Left renal pelvis (tissue), 4 donors: ENCODE measurements at places on chromosomes 13 and 19. TPM values are rescaled to one million over a fixed set of nuclear protein-coding genes. Genes with fewer than 3 reads are reported as not detected.

GPC5 gene
- polyA plus RNA-seq = 2.9 TPM

WDR18 gene
- polyA plus RNA-seq = 55.7 TPM

CD37 gene
- 42.7 TPM for polyA plus RNA-seq

RASAL3 gene
- 0.64 TPM for polyA plus RNA-seq

NKPD1 gene
- 0.06 TPM for polyA plus RNA-seq

PRR12 gene
- polyA plus RNA-seq = 15.4 TPM

USP12 gene
- 34.2 TPM for polyA plus RNA-seq

BRCA2 gene
- polyA plus RNA-seq = 9.0 TPM

SF3A2 gene
- polyA plus RNA-seq = 94.0 TPM

SLITRK5 gene
- polyA plus RNA-seq = 1.9 TPM

DAND5 gene
- polyA plus RNA-seq = not detected

ZNF729 gene
- polyA plus RNA-seq = 0.46 TPM

ELANE gene
- polyA plus RNA-seq = not detected

CILP2 gene
- 0.13 TPM for polyA plus RNA-seq
